Heart right ventricle (tissue), 16 donors: ENCODE measurements at places on chromosomes 12 and 14.

DNA sequence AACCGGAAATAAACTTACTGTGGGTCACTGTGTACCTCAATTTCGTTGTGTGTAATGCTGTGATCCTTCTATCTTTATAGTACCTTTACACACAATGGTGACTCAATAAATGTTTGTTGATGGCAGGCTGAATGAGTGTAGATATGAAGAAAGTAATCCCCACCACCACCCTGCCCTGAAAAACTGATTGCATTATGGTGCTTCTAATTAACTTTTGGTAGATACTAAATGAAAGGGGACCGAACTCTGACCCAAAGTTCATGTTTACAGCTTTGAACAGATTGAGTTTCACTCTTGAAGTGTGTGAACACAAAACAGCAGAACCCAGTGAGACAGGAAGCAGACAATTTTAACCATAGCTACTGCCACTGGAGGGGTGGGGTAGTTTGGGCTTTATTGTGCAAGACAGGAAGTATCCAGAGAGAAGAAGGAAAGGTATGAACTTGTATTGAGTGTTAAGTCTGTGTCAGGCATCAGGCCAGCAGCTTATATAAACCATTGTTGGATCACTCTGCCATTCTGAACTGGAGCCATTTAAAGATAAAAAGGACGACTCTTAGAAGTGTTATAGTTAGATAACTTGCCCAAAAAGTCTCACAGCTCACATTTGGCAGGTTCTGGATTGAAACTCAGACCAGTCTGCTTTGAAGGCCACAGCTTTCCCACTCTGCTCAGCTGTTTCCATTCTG is 197.0 kb upstream of the AMIGO2 start:
- DNase-seq, result no peak

DNA sequence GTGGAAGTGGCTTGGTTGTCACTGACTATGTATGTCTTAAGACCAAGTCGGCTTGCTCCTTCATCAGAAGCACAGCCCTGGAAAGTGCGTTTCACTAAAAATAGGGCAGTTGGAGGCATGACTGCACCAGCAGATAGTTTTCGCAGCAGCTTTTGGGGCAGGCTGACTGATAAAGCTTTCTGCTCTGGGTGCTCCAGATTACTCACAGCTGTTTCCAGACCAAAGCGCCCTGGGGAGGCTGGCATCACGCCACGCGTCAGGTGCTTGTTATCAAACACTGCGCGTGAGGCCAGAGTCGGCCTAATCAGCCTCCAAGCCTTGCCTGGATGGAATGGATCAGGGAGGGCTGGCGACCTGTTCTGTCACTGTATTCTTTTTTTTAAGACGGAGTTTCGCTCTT is 13.3 kb upstream of the LRRC10 start:
- peak; percentile 76 for DNase-seq

GRCh38 chr12:20272161-20272560 is 96.2 kb upstream of the PDE3A start:
- no peak for DNase-seq

DNA sequence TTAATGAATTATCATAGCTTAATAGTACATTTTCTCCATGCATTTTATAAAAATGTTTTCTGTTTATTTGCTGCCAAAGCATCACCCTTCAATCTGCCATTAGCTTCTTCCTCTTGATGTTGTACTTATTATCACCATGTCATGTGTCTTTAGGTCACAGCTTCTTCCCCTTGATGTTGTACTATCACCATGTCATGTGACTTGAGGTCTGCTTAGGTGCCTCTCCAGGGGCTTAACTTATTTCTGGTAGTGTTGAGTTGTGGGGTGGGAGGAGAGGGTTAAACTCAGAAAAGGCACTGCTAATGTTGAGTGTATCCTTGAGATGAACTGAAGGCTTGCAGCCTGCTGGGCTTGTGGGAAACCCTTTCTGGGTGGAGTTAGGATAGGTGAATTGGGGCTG is 87.8 kb downstream of the DAAM1 start:
- DNase-seq, result no peak

DNA sequence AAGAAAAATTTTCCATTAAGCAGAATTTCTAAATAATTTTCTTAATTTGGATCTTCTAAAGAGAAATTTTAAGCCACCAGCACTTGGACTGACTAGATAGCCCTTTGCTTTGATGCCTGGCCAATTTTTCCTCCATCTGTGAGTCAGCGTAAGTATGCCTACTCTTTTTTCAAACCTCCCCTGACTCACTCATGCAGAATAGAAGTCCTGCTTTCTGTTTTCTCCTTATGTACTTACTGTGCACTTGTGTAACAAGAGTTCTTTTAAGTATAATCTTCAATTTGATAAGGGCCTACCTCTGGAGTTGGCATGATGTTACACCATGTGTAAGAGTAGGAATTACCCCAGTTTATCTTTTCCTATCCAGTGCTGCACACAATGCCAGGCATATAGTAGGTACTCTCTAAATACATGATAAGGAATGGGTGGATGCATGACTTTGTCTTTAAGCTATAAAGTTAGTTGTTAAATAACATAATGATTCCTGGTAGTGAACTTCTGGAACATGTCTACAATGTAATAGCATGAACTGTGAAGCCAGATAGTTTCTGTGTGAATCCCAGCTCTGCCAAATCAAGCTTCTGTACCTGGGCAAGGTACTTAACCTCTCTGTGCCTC is 329.6 kb downstream of the TMTC2 start:
- DNase-seq, result no peak

DNA sequence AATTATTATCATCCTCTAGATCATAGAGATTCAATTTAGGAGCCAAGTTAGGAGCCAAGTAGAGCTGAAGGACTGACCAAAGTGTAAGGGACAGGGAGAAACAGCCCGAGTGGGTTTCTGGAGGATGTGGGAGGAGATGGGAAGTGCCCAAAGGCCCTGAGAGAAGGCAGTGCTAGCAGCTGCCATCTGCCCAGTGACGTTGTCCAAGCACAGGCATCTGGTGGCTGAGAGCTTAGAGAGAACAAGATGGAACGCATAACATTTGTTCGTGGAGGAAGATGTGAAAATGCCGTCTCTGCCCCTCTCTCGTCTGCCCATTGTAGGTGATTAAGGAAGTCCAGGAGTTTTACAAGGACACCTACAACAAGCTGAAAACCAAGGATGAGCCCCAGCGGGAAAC is 34.7 kb downstream of the CD9 start:
- no peak for DNase-seq

GRCh38 chr14:55699131-55700057 is 119.4 kb downstream of the KTN1 start:
- no peak for DNase-seq

DNA sequence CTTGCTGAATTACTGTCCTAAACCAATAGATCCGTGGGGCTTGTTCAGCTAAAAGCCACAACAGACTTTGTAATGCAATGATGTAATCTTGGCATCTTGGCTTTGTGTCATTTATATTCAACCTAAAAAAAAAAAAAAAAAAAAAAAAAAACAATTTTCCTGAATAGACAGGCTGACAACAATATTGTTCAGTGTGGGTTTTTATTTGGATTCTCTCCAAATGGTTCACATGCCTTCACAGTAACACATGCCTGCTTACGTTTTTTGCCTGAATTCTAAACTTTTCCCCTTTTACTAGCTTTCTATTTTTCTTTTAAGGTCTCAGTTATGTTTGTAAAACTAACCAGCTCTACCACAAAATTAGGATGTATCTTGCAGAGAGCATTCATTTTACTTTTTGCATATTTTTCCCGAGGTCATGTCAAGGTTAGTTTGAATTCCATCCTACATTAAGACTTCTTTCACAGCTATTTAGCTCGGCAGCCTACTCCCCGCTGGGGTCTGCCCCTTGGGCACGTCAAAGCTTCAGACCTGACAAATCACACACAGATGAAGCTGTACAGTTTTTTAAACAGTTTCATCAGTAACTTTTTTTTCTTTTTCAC is 213.7 kb upstream of the NPAS3 start:
- no peak for DNase-seq

GRCh38 chr14:93736378-93737014 is 51.8 kb downstream of the PRIMA1 start:
- DNase-seq, result no peak

DNA sequence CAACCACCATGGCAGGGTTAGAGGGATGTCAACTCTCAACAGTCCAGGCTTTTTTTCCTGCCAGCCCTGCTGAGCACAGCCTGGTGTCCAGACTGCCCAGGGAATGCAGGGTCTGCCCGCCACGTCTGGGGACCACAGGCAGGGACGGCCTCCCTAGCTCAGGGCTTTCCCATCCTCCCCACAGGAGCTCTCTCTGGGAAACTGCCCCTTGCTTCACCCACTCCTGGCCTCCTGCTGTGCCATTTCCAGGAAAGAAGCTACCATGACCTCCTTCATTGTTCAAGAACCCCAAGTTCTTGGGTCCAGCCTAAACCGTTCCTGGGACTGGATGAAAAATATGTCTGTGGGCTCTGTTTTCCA is 4.8 kb downstream of the SCNN1A start:
- no peak for DNase-seq

DNA sequence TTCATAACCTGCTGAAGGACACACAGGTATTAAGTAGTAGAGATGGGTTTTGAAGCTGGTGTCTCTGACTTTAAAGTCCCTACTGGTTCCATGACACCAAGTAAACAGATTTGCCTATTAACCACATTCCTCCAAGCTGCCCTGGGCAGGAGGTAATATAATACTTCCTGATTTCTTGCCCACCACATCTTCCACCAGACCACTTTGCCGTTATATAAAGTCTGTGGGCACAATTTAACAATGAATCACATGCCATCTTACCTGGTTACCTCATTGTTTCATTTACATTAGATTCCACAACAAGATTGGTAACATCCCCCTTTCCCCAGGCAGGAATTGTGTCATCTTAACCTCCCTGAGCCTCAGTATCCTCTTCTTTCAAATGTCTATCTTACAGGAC is 900 bp upstream of the LRRC23 start:
- no peak for DNase-seq

DNA sequence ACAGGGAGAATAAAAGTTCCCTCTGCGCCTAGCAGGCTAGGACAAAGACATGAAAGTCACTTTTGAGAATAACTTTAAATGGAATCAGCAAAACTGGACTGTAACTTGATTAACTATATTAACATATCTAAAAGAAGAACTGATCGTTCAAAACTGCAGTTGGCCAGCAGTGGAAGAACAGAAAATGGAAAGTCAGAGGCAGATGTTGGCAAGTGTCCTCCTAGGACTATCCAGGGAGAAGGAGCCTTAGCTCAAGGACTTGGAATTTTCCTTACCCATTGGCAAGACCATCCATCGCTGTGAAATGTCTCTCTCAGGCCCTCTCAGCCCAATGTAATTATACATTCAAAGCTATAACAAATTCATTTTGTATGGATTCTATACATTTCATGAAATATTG is 419.7 kb downstream of the ATP23 start:
- DNase-seq, result no peak

DNA sequence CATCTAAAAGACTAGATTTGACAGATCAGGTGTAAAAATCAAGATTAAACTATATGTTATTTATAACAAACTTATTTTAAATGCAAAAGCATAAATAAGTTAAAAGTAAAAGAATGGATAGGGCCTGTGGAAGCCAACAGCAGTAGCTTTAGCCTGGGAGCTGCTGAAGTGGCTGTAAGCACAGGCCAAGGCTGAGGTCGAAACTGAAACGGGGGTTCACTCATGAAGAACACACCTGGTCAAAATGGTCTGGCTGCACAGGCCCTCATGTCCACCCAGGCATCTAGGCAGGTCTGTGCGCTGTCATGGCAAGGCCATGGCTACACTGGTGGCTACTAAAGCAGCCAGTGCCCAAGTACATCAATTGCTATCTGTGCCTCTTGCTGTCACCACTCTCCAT is 23.1 kb downstream of the CATSPERB start:
- DNase-seq, result no peak

GRCh38 chr14:72311116-72311515 is 378.9 kb downstream of the RGS6 start:
- DNase-seq, result no peak

DNA sequence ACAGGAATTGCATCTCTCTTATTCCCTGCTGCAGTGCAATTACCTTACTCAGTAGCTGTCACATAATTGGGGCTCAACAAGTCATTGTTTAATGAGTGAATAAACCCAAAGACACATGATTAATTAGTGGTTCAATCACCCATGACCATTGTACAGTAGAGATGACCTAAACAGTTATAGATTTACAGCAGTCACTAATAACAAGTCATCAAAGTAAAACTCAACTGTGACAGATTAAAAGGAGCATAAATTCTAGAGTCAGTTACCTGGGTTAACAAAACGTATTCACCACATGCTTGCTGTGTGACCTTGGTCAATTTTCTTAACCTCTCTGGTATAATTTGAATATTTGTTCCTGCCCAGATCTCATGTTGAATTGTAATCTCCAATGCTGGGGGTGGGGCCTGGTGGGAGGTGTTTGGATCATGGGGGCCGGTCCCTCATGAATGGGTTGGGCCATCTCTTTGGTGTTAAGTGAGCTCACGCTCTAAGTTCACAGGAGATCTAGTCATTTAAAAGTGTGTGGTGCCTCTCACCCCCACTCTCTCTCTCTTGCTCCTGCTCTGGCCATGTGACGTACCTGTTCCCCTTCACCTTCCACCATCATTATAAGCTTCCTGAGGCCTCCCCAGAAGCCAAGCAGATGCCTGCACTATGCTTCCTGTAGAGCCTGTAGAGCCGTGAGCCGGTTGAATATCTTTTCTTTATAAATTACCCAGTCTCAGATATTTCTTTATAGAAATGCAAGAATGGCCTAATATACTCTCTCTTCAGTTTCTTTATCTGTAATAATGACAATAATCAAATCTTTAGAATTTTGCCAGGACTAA is 141.9 kb upstream of the PLEKHG7 start:
- no peak for DNase-seq

GRCh38 chr14:87712396-87713090 is 280.4 kb downstream of the GALC start:
- no peak for DNase-seq

- DNase-seq, result no peak
Measured at GRCh38 chr14:68576496-68577244, 216.2 kb downstream of the ZFP36L1 start.

- DNase-seq, result no peak
Measured at GRCh38 chr14:101184104-101184455, 280.6 kb upstream of the RTL1 start.

- no peak for DNase-seq
Measured at GRCh38 chr14:63543826-63544406, 739 bp upstream of the PPP2R5E start.
